ENCODE measurements at places on chromosomes 11 and 22.
A peak's percentile ranks its signal among the peaks of the same experiment; 100 is the strongest.

DNA sequence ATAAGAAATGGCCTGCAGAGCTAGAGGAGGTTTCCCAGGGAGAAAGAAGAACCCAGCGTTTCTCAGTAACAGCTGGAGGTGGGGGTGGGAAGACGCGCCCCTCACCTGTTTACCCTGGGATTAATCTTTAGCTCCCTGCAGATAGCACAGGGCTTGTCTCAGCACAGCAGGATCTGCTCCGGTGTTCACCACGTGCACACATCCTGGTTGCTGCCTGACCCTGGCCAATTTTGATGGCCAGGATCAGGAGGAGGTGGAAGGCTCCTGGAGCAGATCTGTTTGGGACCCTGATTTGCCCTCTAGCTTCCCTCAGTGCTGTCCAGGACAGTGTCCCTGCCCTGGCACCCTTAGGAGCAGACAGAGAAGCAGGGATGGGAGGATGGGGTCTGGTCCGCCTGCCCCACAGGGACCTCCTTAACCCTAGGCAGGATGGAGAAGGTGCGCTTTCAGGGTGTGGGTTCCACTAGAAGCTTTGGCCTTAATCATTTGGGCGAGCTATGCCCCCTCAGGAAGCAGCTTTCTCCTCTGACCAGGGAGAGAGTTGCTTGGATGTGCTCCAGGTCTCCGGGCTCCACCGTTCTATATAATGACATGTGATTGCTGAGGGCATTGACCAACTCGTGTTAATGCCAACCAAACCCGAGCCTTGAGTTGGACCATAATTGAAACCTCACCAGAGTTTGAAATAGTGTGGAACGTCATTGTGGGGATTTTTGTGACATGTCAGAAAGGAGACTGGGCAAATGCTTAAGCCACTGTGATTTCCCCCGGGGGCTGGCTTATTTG lies 19.3 kb downstream of the UPB1 start:
- DNase-seq, result no peak

DNA sequence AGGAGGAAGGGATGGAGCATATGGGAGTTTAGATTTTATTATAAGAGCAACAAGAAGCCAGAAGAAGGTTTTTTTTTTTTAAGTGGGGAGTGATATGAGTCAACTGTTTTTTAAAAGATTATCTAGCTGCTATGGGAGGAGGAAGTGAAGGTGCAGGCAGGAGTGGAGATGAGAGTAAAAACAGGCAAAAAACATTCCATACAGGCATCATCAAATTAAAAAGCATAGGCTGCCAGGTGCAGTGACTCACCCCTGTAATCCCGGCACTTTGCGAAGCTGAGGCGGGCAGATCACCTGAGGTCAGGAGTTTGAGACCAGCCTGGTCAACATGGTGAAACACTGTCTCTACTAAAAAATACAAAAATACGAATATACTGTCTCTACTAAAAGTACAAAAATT lies 368.4 kb upstream of the MTNR1B start:
- no peak for DNase-seq

DNA sequence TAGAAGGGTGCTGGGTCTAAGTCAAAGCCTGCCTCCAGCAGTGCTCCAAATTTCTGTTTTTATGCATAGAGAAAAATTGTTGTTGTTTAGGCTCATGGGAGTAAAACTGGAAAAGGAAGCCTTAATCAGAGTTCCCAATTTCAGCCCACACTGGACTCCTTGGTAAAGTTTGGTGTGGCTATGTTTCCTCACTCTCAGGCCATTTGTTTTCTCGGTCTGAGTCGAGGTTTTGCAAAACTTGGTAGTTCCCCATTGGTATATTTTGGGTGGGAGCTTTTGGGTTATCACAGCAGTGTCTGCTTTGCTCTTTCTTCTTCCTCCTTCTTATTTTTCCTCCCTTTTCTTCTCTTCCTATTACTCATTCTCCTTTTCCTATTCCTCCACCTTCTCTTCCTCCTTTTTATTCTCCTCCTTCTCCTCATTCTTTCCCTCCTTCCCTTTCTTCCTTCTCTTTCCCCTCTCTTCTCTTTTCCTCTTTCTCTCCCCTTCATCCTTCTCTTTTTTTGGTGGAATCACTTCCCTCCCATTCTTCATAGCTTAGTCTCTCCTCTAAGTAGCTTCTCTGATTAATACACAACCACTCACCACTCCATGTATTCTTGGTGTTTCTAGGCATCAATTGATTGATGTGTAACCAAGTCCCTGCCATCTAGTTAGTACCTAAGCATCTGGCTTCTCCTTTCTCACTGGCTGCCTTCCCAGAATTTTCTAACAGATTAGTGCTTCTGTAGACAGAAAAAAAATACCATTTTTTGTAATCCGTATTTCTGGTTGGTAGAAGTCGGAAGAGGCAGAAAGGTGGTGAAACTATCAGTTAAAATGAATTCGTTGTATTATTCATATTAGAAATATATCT lies 10.1 kb downstream of the SLC5A1 start:
- no peak for DNase-seq

DNA sequence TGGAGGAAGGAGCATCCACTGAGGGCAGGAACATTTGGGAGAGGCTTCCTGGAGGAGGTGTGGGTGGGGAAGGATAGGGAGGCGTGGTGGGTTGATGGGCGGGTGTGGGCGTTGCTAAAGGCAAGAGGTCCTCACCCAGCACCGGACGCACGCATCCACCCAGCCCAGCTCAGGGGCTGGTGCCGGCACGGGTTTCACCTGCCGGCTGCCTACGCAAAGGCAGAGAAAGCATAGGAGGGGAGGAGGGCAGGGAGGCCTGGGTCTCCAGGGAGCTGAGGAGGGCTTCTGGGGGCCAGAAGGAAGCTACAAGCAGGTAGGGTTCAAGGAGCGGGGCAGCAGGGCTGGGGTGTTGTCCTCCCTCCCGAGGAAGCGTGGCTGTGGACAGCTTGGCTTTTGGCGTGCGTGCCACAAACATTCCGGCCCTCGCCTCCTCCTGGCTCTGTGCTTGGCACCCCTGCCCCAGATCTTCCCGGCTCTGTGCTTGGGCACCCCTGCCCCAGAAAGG lies 7.8 kb downstream of the SSH3 start:
- DNase-seq, result no peak

- DNase-seq, result no peak
These were observed 9.1 kb upstream of the MN1 start for GRCh38 chr22:27810609-27811151.

GRCh38 chr11:64036087-64037026 lies 626 bp downstream of the FLRT1 start:
- DNase-seq, result no peak

DNA sequence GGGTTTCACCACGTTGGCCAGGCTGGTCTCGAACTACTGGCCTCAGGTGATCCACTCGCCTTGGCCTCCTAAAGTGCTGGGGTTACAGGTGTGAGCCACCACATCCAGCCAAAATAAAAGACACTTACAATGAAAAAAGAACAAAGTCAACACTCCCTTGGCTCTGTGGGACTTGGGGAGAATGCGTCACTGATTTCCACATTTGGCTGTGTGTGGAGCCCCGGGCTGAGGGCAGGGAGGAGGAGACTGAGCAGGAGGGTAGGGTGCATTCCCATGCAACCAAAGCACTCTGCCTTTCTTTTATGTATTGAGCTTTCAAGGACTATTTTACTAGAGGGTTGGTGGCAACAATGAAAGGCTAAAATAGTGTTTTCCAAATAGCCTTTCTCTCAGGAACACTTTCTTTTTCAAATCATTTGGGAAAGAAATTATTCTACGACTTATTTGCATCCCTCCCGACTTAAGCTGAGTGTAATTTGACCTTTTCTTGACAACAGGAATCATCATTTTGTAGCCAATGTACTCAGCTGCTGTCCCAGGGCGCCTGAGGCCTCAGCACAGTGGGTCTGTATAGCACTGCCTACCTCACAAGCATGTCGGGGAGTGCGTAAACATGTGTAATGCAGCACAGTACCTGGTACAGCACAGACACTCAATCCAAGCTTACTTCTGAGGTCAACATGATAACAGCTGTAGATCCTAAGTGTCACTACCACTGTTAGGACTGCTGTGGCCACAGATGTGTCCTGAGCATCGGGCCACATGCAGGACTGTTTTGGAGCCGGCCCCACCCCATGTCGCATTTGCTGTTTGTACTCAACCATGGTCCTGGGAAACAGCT lies 10.1 kb upstream of the SERPIND1 start:
- no peak for DNase-seq

DNA sequence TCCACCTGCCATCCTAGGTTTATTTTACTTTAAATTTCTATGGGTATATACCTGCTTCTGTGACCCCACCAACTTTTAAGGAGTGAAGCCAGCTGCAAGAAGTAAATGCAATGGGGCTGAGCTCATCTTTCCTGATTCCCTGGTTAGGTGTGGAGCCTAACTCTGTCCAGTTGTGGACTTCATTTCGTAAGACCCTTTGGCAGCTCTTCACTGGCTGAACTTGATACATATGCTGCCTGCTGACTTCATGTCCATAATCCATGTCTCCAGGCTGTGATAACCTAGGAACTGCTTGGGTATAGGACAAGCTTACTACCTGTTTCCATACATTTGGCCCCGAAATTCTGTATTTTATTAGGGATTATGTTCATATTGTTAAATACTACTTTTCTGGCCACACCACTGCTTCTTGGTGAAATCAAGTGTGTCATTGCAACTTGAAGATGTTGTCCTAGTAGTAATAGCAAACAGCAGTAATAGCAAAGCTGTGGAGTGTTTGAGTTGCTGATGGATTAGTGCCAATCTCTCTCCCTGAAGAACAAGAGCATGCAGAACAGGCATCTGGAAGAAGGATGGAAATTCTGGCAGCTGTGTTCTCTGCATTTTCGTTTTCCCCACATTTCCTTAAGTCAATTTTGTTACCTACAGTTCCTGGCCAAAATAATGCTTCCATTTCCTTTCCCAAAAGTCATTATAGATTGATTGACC lies 31.2 kb downstream of the LDLRAD3 start:
- no peak for DNase-seq

- no peak for DNase-seq
These were observed 14.1 kb downstream of the ZFP91 start for GRCh38 chr11:58592760-58593472.

GRCh38 chr22:24599514-24599913 lies 3.5 kb upstream of the GGT1 start:
- no peak for DNase-seq

DNA sequence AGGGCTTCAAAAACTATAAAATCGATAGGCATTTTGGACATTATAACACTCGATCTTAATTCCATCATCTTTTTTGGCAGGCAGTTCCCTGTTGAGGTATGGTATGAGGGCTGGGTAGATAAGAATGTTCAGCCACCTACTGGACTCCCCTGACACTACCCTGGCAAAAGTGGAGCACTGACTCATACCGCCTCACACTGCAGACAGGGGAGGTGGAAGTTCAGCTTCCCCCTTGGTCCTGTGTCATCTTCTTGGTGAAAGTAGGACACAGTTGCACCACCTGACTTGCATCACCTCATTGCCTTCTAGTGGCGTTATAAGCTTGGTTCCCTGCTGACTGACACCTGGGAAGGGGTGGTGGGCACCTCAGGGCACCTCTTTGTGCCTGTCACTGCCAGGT lies 30.4 kb downstream of the PAAF1 start:
- DNase-seq, result peak; percentile 45

- no peak for DNase-seq
These were observed 166.0 kb upstream of the RASSF10 start for GRCh38 chr11:12842933-12843636.

DNA sequence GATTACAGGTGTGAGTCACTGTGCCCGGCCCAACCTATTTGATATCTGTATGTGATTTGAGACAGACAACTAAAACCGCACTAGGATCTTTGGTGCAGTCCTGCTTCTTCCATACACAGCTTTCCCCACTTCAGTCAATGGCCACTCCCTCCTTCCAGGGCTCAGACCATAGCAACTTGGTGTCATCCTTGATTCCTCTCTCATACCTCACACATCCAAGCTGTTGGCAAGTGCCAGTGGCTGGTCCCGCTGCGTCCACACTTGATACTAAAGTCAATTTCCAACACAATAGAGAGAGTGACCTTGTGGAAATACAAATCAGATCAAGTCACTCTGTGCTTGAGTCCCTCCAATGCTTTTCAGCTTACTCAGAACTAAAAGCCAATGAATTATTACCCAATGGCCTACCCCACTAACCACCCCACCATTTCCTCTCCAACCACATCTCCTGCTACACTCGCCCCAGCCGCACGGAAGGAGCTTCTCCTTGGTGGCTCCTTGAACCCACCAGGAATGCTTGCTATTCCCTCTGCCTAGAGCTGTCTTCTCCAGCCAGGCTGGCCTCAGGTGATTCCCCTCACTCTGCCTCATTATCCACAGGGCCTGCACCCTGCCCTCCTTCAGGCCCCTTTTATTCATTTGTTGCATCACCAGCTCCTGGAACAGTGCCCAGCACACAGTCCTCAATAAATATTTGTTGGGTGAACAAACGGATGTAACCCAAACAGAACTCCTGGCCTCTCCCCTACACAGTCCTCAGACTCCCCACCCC lies 12.9 kb downstream of the ABTB2 start:
- DNase-seq, result peak; percentile 71

GRCh38 chr22:40877488-40877887 lies 15.6 kb upstream of the DNAJB7 start:
- DNase-seq, result no peak

DNA sequence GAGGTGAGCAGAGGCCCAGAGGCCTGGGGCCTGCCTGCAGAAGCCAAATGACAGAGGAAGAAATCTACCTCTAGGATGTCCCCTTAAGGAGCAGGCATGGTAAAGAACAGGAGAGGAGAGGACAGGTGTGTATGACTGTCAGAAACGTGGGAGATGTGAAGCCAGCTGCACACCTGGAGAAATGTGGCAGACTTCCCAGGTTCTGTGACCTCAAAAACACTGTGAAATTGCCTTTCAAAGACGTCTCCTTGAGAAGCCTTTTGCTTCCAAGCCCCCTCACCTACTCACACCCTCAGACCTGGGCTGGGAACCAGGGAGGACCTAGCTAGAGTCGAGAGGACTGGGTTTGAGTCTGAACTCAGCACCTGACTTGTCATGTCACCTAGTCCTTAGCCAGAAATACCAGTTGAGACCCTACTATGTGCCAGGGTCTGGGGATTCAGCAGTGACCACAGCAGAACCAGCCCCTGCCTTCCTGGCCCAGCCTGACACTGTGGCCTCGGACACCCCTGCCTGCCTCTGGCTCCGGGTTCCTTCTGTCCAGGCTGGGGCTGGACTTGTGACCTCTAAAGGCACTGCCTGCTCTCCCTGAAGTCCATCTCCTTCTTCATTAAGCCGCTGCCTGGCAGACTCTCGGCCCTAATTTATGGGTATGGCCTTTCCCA lies 5.6 kb downstream of the TPBGL start:
- DNase-seq, result no peak

DNA sequence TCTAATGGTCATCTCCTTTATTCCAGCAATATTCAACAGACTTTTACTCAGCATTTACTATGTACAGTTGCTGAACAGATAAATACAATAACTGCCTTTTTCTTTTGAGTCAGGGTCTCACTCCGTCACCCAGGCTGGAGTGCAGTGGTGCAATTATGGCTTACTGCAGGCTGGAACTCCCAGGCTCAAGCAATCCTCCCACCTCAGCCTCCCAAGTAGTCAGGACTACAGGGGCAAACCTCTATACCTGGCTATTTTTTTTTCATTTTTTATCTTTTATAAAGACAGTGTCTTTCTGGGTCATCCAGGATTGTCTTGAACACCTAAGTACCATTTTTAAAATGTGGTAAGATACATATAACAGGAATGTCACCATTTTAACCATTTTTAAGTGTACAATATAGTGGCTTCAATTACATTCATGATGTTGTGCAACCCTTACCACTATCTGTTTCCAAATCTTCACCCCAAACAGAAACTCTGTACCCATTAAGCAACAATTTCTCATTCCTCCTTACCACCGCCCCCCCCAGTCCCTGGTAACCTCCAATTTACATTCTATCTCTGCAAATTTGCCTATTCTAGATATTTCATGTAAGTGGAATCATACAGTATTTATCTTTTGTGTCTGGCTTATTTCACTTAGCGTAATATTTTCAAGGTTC lies 67.8 kb downstream of the MIAT start:
- DNase-seq, result no peak

GRCh38 chr11:70854201-70854600 lies 398.2 kb downstream of the SHANK2 start:
- no peak for DNase-seq

All from HTR-8/SVneo (cell line).